A549 treated with Mapracorat at 1 μM for 4 hours (cell line): ENCODE measurements at places on chromosomes 5 and 9. TPM values are rescaled to one million over a fixed set of nuclear protein-coding genes. Genes with fewer than 3 reads are reported as not detected.

The TMEM252 gene
- total RNA-seq = not detected in 5 replicates

The ADAMTS16 gene
- total RNA-seq = 1.3 to 1.6 TPM (median 1.5 TPM) in 5 replicates

The PKD2L2 gene
- total RNA-seq = 0.07 TPM in 1 of 5 replicates, not detected in the others

The XPA gene
- total RNA-seq = 12.2 to 15.8 TPM (median 13.3 TPM) in 5 replicates

The ANXA2R gene
- total RNA-seq = 2.5 to 4.2 TPM (median 2.6 TPM) in 5 replicates

The SLC36A3 gene
- not detected in 5 replicates for total RNA-seq

The CCDC192 gene
- not detected in 5 replicates for total RNA-seq

The N4BP3 gene
- total RNA-seq = 0.74 to 1.3 TPM (median 1.0 TPM) in 5 replicates

The LIFR gene
- 5.0 to 8.1 TPM (median 6.6 TPM) in 5 replicates for total RNA-seq

The ANKRD33B gene
- 8.3 to 14.4 TPM (median 11.3 TPM) in 5 replicates for total RNA-seq
